ENCODE measurements at places on chromosomes 11 and 22. TPM values are rescaled to one million over a fixed set of nuclear protein-coding genes. Genes with fewer than 3 reads are reported as not detected.

The C11orf87 gene
- polyA plus RNA-seq = 0.22 TPM

DNA sequence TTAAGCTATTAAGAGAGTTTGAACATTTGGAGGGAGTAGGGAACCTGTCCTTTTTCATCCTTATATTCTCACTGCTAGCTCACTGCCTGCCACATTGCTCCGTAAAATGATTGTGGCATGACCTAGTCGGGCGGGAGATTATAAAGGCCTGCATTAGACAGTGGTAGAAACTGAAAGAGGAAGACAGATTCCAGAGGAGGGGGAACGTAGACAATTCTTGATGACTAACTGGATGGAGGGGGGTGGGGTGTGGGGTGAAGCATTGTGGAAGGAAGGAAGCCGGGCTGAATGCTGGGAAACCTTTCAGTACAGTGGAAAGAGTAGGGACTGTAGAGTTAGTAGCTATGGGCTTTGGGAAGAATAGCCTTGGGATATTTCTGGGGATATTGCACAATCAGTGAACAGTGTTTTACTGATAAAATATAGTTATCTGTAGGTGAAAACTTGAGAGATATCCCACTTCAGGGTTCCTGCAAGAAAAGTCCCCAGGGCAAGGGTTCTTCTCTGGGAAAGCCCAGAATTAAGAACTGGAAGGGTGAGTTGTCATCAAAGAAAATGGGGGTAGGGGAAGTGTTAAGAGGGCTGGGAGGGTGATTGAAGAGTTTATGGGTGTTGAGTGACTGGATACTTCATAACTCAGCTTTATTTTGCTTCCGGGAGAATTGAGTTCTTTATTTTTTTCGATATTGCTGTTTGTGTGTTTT is 2.1 kb downstream of the MED15 start:
- peak; percentile 56 for DNase-seq

- no peak for DNase-seq
These were observed 26.9 kb upstream of the SCUBE2 start for GRCh38 chr11:9118277-9118676.

- no peak for DNase-seq
These were observed 3.8 kb downstream of the DCPS start for GRCh38 chr11:126307706-126308105.

DNA sequence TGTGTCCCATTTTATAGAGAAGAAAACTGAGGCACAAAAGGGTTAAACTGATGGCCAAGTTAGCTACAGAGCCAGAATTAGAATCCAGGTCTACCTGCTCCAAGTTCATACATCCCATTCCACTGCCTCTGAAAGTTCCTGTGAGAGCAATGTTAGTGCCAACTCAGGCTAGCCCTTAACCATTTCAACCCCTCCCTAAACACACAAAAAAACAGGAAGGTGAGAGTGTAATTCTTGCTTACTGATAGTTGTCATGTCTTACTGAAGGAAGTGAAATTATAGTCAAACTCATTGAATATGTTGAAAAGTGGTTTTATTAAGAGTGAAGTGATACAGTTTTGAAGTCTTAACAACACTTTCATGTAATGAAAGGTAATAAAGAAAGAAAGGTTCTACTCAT is 2.9 kb upstream of the E2F8 start:
- no peak for DNase-seq

The ADSL gene
- polyA plus RNA-seq = 119 TPM

- DNase-seq = no peak
These were observed 62.9 kb upstream of the CSNK2A3 start for GRCh38 chr11:11415901-11416300.

GRCh38 chr11:58905721-58906547 is 33.4 kb upstream of the GLYATL1 start:
- peak; percentile 91 for DNase-seq

DNA sequence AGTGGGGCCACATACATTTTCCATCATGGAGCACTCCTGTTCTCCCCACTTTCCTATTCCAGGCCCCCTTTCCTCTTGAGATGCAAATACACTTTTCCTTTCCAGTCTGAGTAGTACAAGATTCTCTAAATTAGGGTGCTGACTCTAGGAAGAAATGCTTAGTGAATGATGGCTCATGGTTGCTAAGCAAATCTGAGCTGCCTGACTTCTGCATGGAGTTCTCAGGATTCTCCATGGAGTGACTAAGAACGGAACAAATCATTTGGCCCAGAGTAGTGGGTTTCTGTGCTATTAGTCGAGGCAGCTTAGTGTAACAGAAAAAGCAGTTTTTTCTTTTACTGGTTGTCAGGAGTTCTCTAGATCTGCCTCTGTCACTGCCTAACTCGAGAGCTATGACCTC is 65.4 kb upstream of the NTM start:
- DNase-seq = no peak

The NAALADL1 gene
- 10.0 TPM for polyA plus RNA-seq

DNA sequence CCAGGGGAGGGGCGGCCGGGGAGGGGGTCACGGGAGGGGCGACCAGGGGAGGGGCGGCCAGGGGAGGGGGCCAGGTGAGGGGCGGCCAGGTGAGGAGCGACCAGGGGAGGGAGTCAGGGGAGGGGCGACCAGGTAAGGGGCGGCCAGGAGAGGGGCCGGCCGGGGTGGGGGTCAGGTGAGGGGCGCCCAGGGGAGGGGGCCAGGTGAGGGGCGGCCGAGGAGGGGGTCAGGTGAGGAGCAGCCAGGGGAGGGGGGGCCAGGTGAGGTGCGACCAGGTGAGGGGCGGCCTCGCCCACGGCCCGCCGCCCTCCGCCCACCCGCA is 355 bp downstream of the TESMIN start:
- DNase-seq = no peak

- no peak for DNase-seq
These were observed 131.7 kb downstream of the VPREB1 start for GRCh38 chr22:22376352-22376706.

GRCh38 chr11:110951950-110952503 is 239.8 kb upstream of the ARHGAP20 start:
- no peak for DNase-seq

DNA sequence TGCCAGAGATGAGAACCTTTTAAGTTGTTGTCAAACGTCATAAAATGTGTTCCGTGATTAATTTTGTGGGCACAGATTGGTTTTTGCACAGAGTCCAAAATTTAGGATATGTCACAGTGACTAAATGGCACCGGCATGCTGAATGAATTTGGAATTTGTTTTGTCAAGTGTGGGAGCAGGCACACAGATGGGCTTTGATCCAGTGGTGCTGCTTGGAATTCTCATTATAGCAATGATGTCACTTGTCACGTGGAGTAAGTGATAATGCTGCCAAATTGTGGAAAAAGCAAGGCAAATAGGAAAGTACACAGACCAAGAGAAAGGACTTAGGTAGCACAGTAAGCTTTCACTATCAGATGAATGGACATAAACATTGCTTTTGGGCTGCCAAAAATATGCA is 8.0 kb upstream of the LIN7C start:
- no peak for DNase-seq

GRCh38 chr11:95922099-95922498 is 1.8 kb downstream of the MTMR2 start:
- no peak for DNase-seq

The BACE1 gene
- 62.5 TPM for polyA plus RNA-seq

DNA sequence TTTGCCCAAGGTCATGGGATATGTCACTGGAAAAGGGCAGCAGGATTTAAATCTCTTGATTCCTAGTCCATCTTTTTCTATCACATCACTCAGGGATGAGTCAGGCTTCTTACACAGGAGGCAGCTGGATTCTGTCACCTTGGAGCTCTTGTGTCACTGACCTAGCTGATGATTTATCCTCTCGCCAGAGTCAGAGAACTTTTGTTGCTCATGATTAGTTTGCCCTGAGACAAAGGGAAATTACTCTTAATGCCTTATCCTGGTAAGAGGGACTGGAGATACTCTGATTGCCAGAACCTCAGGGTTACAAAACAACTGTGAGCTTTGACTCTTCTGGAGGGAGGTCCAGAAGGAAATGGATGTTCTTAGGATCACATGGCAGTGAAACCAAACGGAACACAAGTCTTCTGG is 10.1 kb downstream of the COA4 start:
- DNase-seq = peak; percentile 56

DNA sequence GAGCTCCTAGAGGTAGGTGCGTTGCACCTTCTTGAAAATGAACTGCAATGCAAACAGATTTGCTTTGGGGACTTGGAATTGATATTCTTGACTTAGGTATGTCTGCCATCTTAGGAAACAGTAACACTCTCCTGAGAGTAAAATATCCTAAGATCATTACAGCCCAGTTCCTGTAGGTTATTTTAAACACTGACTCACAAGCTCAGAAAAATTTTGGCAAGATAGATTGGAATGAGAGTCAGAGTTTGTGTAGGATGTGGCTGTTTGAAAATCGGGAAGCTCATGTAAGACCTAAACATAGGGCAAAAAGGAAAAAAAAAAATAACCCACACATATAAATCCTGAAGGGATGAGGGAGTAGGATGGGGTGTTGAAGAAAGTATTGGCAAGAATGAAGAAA is 377.0 kb upstream of the LRRC4C start:
- DNase-seq = no peak

The CBLIF gene
- 0.20 TPM for polyA plus RNA-seq

DNA sequence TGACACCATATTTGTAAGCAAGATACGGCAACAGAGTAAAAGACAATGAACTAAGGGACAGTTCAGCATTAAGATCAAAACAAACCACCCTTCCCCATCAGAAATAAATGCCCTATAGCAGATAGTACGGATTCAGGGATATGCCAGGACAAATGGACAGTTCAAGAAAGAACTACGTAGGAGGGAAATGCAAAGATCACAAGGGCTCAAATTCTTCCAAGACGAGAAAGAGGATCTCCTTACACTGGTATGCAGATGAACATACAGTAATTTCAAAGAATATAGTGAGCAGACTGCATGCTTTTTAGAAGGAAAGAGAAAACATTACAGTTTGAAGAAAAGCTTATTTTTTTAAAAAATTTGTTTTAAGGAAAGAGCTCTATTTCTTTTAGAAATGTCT is 124.7 kb upstream of the APOA1 start:
- DNase-seq = no peak

DNA sequence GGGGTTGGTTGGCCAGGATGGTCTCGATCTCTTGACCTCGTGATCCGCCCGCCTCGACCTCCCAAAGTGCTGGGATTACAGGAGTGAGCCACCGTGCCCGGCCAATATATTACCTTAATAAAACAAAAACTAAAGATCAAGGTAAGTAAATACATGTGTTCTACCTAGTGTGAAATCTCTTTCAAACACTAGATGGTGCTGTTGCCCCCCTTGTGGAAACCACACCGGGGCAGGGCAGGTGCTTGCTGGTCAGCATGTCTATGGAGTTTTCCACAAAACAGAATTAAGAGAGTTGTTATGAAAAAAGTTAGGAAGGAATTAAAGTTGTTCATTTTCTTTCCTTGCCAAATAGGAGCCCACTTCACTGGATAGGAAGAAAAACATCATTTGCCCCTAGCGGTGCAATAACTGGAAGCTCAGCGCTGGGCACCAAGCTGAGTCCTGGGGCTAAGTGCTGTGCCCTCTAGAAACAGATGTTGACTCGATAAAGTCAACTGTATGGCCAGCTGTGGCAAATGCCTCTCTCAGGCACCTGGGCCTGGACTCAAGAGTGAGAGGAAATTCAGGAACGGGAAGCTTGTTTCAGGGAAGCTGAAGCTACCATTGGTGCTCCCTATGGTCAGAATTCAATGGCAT is 6.3 kb upstream of the KCNJ5 start:
- peak; percentile 77 for DNase-seq

The RFPL1 gene
- 0.81 TPM for polyA plus RNA-seq

- DNase-seq = no peak
These were observed 26.7 kb downstream of the OR6Q1 start for GRCh38 chr11:58057481-58057880.

DNA sequence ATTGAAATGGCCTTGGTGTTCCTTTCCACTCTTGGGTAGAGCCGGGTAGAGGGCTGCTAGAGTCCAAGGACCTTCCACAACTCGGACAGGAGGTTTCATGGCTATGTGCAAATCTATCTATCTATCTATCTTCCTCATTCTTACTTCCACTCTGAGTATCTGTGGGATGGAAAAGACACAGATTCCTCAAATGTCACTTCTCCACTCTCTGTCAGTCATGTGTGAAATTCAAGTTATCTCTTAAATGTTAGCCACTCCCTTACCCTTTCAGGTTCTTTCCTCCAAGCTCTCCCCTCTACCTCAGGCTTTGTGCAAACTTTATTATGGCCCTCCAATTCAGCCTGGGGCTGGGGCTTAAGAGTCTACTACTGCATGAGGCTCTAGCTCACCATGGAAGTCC is 84.3 kb downstream of the GDPD4 start:
- no peak for DNase-seq

The MMP12 gene
- 4.4 TPM for polyA plus RNA-seq

- DNase-seq = no peak
These were observed 4.5 kb upstream of the CREB3L1 start for GRCh38 chr11:46272816-46273427.

DNA sequence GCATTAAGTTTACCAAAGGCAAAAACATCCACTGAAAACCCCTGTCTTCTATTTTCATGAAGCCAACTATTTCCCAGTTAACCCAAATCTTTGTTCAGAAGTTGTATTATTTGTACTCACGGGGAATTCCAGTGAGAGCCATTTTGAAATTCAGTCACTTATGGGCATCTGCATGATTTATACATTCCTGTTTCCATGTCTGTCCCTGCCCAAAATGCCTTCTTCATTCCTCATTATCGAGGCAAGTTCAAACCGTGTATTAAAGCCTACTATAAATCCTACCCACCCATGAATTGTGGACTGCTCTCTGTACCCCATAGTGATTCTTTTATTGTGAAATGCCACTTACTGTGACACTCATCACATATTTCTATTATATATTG is 772.7 kb downstream of the DLG2 start:
- no peak for DNase-seq

GRCh38 chr11:128036556-128037093 is 550.7 kb downstream of the ETS1 start:
- no peak for DNase-seq

The PAK1 gene
- 102 TPM for polyA plus RNA-seq

The HPX gene
- 4.8 TPM for polyA plus RNA-seq

- DNase-seq = no peak
These were observed 76.1 kb upstream of the UCP3 start for GRCh38 chr11:74084796-74085541.

- DNase-seq = no peak
These were observed 266.7 kb upstream of the CTSC start for GRCh38 chr11:88604260-88604659.

DNA sequence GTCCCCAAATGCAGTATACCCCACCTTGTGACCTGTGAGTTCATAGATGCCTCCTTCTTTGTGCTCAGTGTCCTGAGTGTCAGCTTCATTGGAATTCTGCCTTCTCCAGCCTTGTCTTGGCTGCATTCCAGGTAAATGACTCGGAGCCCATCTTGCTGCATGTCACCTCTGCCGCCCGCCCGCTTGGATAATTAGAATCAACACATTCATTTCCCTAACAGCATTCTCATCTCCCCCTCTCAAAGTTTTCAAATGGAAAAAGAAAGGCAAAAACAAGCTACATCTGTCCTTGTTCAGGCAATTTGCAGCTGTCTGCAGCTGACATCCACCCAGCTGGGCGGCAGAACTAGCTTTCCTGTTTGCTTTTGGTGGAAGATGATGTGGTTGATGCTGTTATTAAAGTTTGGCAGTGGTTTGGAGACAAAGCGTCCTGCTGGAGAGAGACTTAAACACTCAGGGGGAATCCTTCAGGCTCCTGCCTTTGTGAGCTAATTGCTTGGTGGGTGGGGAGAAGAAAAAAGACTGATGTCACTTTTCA is 198.8 kb upstream of the SEZ6L start:
- peak; percentile 12 for DNase-seq

All from left kidney (tissue), 8 donors.